Activated CD4-positive, alpha-beta T cell treated with anti-CD3 and anti-CD28 coated beads for 36 hours (primary cell): ENCODE measurements at places on chromosomes 12 and 14.

DNA sequence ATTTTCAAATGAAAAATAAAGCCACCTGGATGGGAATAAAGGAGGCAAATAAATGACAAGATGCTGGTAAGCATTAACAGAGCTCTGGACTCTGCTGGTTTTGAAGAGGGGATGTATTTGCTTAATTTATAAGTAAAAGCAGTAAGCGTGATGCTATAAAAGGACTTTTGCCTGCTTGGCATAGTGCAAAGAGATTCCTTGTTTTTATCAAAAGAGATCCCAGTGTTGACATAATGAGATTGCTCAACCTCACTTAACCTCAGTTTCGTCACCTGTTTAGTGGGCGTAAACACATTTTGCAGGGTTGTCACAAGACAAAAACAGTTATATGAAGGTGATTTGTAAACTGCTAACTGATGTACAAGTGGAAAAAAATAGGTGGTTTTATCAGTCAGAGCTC, 13.8 kb downstream of the ASCL1 start:
- no peak for DNase-seq

DNA sequence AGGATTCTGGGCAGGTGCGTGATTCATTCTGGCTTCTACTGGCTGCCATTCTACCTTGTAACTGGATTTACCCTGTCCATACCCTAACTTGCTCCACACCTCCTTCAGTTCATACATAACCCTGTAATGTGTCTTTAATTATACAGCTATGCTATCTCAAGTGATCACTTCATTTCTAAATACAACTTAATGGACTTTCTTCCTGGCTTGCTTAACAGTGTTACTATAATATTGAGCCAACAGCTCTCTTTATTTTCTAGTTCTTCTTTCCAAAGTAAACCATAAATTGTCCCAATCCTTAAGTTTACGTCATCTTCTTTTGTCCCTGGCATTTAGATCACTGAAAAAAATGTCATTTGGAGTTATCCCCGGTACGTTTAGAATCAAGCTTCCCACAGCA, 75.9 kb upstream of the KCNJ8 start:
- DNase-seq: no peak

DNA sequence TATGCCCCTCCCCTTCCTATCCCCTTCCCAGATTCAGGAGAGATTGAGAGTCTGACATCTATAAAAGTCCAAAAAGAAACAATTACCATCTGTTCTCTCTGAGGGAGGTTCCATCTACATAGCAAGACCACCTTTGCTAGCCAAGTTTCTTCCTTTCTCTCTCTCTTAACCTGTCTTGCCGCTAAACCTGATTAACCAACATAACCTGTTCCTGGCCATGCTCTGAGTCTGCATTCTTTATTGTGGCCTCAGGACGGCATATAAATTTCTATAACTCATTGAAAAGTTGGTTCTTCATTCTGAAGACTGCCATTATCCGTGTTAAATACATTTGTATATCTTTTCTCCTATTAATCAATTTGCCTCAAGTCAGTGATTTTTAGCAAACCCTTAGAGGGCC, 594.0 kb downstream of the KCNH5 start:
- no peak for DNase-seq

- DNase-seq: no peak
Measured at GRCh38 chr12:52439420-52439819, 5.2 kb upstream of the KRT75 start.

DNA sequence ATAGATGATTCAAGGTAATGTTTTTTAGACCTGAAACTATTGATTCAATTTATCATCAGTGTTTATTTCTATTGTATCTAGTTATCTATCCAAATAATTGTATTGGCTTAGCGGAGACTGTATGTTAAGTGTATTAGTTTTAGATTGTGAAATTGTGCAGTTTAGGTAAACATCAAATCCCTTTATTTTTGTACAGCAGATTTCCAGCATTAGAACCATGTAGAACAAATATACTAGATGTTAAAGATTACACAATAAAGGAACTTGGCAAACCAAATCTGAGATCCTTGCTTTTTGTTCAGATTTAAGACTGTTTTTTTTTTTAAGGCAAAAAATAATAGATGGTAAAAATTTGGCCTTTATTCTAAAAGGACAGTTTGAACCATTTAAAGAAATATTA, 39.3 kb downstream of the PPM1A start:
- DNase-seq: no peak

DNA sequence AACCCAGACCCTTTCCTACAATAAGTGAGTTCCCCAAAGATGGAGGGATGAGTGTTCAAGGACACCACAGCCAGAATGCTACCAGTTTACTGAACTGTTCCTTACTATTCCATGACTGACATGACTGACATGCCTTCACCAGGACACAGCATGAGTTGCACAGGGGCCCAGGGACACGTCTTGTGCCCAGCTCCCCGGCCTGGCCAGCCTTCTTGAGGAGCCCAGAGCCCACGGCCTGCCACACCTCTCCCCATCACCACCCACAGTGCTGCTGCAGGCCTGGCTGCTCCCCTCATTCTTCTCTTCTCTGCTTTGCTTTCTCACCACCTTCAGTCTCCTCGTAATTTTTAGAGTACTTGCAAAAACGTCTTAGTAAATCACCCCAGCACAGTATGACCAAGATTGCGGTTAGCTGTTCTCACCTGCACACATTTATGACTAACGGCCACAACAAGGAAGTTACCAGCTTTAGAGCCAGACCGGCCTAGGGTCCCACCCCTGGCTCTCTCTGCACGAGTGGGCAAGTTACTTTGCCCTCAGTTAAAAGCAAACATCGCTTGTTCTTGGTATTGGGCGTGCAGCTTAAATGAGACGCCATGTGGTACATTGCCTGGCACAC, 18.5 kb downstream of the PPP2R5E start:
- peak; percentile 14 for DNase-seq

- no peak for DNase-seq
Measured at GRCh38 chr12:66189486-66189843, 451 bp downstream of the IRAK3 start.

DNA sequence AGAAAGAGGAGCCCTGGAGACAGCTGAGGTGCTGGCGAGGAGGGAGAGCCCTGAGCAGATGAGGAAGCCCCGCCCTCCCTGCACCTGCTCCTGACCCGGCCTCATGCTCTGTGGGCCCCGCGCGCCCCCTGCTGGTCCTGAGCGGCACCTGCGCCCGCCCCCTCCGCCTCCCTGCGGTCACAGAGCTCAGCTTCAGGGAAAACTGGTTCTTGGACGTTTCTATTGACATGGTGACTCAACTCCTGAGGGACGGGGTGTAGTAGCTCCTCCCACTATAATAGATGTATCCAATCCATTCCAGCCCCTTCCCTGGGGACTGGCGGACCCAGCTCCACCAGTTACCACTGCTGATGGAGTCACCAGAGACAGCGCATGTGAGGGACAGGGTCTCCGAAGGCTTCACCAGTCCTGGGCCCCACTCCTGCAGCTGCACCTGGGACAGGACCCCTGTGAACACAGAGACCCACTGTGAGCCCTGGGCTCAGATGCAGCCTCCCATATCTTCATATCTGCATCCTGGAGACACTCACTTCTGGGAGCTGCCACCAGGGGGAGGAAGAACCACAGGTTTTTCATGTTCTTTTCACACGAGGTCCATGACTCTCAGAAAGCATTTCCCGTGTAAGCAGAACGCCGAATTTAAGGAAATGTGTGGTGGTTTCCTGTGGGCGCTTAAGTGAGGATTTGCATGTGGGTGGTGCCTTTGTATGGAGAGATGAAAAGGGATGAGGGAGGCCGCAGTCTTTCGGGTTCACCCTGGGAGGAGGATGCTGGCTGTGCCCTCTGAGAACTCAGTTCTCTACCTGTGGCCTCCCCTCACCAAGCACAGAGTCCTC, 1346.4 kb downstream of the TMEM121 start:
- peak; percentile 95 for DNase-seq

GRCh38 chr14:94132285-94132887, 3.0 kb upstream of the IFI27L2 start:
- peak; percentile 78 for DNase-seq

DNA sequence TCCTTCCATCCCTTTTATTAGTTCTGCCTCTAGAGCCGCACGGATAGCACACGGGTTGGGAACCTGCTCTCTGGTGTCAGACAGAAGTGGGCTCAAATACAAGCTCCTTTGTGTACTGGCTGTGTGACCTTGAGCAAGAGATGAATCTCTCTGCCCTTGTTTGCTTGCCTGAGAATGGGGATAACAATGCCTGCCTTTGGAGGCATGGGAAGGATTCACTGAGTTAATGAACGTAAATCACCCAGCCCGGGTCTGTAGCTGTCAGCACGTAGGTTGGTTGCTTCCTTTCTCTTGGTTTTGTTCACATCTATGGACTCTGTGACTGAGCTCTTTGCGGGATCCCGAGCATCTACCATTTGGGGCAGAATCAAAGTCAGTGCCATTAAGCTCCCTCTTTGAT, 79.3 kb upstream of the NRXN3 start:
- DNase-seq: no peak

DNA sequence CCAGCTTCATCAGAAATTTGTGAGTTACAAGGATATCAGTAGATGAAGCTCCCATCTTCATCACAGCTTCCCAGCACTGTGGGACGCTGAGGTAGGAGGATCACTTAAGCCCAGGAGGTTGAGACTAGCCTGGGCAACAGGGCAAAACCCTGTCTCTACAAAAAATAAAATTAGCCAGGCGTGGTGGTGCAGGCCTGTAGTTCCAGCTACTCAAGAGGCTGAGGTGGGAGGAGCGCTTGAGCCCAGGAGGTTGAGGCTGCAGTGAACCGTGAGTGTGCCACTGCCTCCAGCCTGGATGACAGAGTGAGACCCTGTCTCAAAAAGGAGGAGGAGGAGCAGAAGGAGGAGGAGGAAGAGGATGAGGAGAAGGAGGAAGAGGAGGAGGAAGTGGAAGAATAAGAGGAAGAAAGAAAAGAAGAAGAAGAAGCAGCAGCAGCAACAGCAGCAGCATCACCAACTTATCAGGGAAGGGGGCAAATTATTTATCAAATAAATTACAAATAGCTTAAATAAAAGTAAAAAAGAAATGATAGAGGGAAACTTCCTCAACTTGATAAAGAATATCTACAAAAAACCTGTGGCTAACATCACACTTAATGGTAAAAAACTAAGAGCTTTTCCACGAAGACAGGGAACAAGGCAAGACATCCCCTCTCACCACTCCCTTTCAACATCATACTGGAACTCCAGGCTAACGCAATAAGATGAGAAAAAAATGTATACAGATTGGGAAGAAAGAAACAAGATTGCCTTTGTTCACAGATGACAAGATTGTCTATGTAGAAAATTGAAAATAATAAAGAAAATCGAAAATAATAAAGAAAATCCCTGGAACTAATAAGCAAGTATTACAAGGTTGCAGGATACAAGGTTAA, 69.6 kb downstream of the NINJ2 start:
- DNase-seq: no peak

GRCh38 chr12:58302487-58303011, 361.2 kb downstream of the ATP23 start:
- DNase-seq: no peak

DNA sequence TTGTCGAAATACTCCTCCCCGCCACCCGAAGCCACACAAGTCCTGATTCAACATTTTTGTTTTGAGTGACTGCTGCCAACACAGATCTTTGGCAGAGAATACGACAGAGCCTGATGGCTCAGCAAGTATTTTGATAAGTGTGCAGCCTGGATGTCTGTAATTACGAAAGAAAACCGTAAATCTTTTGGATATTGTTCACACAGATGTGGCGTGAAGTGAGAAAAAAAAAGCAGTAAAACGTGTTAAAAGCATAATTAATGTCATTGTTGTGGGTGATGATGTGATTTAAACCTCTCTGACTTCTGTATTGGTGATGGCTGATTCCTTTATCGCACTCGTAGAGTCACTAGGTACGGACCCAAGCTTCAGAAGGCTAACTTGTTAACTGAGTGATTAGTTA, 98.7 kb downstream of the PHETA1 start:
- no peak for DNase-seq
